ENCODE measurements at places on chromosomes 5 and 9.
A peak's percentile ranks its signal among the peaks of the same experiment; 100 is the strongest.

- no peak overlapping the region for H3K27ac ChIP-seq
- no peak overlapping the region for H3K4me3 ChIP-seq
- no peak for DNase-seq
- no peaks in the 10 kb centered on the region for H3K27me3 ChIP-seq
- no peaks in the 10 kb centered on the region for H3K36me3 ChIP-seq
Observed at GRCh38 chr5:110203661-110204060, 513.9 kb downstream of the MAN2A1 start.

DNA sequence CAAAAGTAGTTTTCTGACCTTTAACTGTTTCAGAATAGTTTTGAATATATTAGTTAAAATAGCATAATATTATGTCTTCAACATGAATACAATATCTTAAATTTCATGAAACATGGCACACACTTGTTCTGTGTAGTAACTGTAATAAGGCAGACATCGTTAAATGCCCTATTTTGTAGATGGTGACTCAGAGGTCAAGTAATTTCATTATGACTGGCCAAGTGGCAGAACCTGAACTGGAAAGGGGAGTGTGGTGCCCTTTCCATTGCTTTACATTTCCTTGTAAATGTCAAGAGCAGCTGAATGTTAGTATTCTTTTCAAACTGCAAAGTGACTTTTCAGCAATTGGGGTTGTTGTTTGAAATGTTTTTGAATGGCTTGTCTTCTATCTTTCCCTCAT is 201.2 kb upstream of the CDKN2B start:
- H3K4me1 ChIP-seq, result no peaks in the 10 kb centered on the region
- no peaks in the 10 kb centered on the region for H3K36me3 ChIP-seq
- no peaks in the 10 kb centered on the region for H3K27me3 ChIP-seq
- H3K4me3 ChIP-seq, result no peak overlapping the region
- H3K27ac ChIP-seq, result no peak overlapping the region

DNA sequence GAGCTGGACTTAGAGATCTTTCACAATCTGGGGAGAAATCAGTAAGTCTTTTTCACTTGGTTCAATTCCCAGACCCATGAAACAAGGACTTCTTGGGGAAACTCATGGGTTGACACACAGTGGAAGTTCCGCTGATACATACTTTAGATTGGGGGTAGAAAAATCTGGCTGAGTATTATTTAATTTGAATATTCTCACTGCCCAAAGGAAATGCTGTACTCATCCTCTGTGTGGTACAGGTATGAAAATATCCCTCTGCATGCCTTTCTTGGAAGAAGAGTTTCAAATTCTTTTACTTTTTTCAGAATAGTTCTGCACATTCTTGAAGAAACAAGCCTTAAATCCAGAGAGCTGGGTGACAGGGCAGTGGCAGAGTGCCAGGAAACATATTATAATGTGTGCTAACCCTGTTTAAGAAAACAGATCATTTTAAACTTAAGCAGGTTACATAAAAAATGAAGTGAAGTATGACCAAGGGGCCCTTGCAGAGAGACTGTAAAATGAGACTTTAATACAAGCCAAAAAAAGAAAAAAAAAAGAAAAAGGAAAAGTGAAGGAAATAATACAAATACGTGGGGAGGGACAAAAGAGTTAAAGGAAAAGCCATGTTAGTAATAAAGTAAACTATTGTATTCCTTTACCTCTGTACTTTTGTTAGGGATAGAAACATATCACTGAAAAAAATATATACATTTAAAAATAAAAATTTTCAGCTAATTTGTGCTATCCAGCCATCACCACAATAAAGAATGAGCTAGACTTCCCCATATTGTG is 173.4 kb upstream of the NR3C1 start:
- DNase-seq, result no peak
- no peak overlapping the region for H3K4me3 ChIP-seq
- no peaks in the 10 kb centered on the region for H3K36me3 ChIP-seq

DNA sequence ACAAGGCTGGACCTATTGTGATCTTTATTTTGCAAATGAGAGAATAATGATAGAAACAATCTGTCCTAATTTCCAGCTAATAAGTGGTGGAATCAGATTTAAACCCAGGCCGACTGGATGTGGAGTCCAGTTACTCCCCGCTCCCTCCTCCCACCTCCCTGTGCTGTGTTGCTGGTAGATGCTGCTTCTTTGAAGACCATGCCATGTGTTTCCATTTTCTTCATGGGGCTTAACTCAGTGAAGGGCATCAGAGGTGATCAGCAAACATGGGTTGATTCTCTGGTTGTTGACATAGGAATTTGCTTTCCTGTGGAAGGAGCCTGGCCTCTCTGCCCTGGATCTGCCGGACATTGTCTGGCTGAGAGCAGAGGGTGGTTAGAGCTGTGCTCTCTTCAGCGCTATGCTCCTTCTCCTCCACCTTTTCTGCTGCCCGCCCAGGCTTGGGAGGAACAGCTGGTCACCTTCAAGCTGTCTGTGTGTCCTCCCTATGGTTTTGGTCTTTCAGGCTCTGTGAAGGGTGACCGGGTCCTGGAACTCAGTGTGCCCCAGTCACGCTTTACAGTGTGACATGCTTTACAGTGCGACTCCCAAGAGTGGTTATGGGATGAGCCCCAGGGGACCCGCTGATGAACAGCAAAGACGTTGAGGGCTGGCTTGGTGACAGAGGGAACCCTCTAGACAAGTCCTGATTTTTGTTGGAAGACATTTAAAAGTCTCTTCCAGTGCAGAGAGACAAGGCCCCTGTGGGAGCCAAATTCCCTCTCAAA is 68.4 kb upstream of the RPS23 start:
- no peaks in the 10 kb centered on the region for H3K36me3 ChIP-seq
- H3K27ac ChIP-seq, result no peak overlapping the region
- DNase-seq, result no peak
- no peak overlapping the region for H3K4me3 ChIP-seq
- H3K4me1 ChIP-seq, result no peaks in the 10 kb centered on the region

GRCh38 chr5:146540414-146540813 is 24.4 kb upstream of the GPR151 start:
- H3K4me1 ChIP-seq, result peaks cover 3% of the 10 kb centered on the region
- no peaks in the 10 kb centered on the region for H3K27me3 ChIP-seq
- no peak overlapping the region for H3K4me3 ChIP-seq
- no peak overlapping the region for H3K27ac ChIP-seq
- H3K36me3 ChIP-seq, result no peaks in the 10 kb centered on the region

DNA sequence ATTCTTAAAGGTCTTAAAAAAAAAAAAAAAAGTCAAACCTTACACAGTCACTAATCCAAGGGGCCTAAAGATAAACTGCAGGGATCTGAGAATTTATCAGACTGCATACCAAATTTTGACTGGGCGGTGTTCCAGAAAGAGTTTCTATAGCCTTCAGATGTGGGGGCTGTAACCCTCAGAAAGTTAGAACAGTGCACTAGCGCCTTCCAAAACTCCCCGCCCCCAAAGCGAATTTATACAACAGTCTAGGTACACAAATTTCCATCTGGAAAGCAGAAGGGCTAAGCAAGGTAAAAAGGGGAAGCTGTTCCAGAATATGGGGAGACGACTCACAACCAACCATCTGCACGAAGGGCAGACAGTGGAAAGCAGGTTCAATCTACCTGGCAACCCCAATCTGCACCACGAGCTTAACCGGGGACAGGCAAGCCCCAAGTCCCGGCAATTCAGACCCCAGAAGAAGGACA is 813 bp downstream of the ERMP1 start:
- H3K4me3 ChIP-seq, result peak overlapping the region; percentile 78
- no peak overlapping the region for H3K27ac ChIP-seq
- H3K36me3 ChIP-seq, result no peaks in the 10 kb centered on the region
- no peaks in the 10 kb centered on the region for H3K27me3 ChIP-seq
- H3K4me1 ChIP-seq, result peaks cover 9% of the 10 kb centered on the region

- H3K4me1 ChIP-seq, result peaks cover 3% of the 10 kb centered on the region
- H3K4me3 ChIP-seq, result no peak overlapping the region
- no peaks in the 10 kb centered on the region for H3K27me3 ChIP-seq
Observed at GRCh38 chr9:311841-312240, 97.2 kb downstream of the DOCK8 start.

- H3K4me1 ChIP-seq, result no peaks in the 10 kb centered on the region
- no peak overlapping the region for H3K4me3 ChIP-seq
- H3K36me3 ChIP-seq, result no peaks in the 10 kb centered on the region
- H3K27me3 ChIP-seq, result no peaks in the 10 kb centered on the region
- no peak overlapping the region for H3K27ac ChIP-seq
Observed at GRCh38 chr5:122263352-122264030, 48.5 kb upstream of the SNCAIP start.

GRCh38 chr5:139385061-139386049 is 2.3 kb upstream of the SLC23A1 start:
- H3K36me3 ChIP-seq, result no peaks in the 10 kb centered on the region
- DNase-seq, result no peak
- no peaks in the 10 kb centered on the region for H3K27me3 ChIP-seq
- no peak overlapping the region for H3K27ac ChIP-seq

- H3K27me3 ChIP-seq, result no peaks in the 10 kb centered on the region
- H3K4me3 ChIP-seq, result no peak overlapping the region
- H3K36me3 ChIP-seq, result no peaks in the 10 kb centered on the region
- H3K27ac ChIP-seq, result no peak overlapping the region
- H3K4me1 ChIP-seq, result no peaks in the 10 kb centered on the region
Observed at GRCh38 chr9:134925011-134925511, 7.3 kb upstream of the FCN1 start.

GRCh38 chr5:122177161-122177560 is 47.8 kb downstream of the ZNF474 start:
- H3K27me3 ChIP-seq, result no peaks in the 10 kb centered on the region
- no peak overlapping the region for H3K27ac ChIP-seq
- DNase-seq, result no peak

- H3K36me3 ChIP-seq, result no peaks in the 10 kb centered on the region
- no peak overlapping the region for H3K27ac ChIP-seq
- no peaks in the 10 kb centered on the region for H3K27me3 ChIP-seq
- no peaks in the 10 kb centered on the region for H3K4me1 ChIP-seq
Observed at GRCh38 chr5:6547498-6547897, 85.3 kb downstream of the NSUN2 start.

DNA sequence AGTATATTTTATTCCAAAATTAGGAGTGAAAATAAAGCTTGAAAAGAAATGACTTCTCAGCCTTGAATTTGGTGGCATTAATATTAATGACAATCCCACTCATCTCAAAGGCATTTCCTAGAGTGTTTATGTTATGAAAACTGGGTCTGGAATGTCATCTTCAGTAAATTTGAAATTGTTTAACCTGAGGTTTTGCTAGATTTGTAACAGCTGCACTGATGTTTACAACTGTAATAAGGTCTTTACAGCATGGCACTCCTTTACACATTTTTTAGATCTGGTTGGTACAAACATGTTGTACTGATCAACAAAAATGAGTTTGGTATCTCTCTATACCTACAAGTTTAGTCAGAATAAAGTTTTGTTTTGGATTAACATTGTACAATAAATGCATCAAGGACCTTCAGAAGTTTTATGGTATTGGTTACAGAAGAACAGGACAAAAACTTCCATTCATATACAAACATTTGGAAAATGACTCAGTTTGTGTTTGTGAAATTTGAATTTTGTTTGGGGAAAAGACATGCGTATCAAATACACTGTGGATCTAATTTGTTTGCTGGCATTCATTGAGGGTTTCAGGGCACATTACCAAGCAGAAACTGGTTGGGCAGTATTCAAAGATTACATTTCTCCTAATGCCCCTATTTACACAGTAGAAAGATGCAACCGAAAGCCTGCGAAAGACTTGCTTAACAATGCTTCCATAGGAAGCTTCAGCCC is 11.6 kb downstream of the FANCC start:
- no peak overlapping the region for H3K27ac ChIP-seq
- no peak for DNase-seq
- H3K36me3 ChIP-seq, result no peaks in the 10 kb centered on the region

GRCh38 chr9:131579789-131580211 is 34.5 kb downstream of the PRRT1B start:
- no peak overlapping the region for H3K27ac ChIP-seq
- H3K36me3 ChIP-seq, result peaks cover 2% of the 10 kb centered on the region
- DNase-seq, result no peak

DNA sequence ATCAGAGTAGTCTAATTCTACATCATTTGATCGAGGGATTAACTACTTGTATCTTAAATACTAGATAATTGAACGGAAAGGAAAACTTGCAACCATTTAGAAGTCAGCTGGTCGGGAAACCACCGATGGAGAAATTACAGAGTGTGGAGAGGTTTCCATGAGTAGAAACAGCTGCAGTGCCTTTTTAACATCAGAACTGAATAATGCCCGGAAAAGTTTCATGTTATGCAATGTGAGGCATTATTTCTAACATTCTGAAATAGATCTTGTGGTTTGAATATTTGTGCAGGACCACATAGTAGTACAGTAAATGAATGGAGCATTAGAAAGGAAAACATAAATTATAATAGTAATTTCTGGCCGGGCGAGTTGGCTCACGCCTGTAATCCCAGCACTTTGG is 88.1 kb upstream of the RNF180 start:
- no peak overlapping the region for H3K27ac ChIP-seq
- H3K27me3 ChIP-seq, result no peaks in the 10 kb centered on the region

GRCh38 chr5:107359916-107360234 is 310.9 kb downstream of the EFNA5 start:
- no peaks in the 10 kb centered on the region for H3K27me3 ChIP-seq
- H3K27ac ChIP-seq, result no peak overlapping the region
- H3K36me3 ChIP-seq, result no peaks in the 10 kb centered on the region
- no peaks in the 10 kb centered on the region for H3K4me1 ChIP-seq
- no peak for DNase-seq
- H3K4me3 ChIP-seq, result no peak overlapping the region

DNA sequence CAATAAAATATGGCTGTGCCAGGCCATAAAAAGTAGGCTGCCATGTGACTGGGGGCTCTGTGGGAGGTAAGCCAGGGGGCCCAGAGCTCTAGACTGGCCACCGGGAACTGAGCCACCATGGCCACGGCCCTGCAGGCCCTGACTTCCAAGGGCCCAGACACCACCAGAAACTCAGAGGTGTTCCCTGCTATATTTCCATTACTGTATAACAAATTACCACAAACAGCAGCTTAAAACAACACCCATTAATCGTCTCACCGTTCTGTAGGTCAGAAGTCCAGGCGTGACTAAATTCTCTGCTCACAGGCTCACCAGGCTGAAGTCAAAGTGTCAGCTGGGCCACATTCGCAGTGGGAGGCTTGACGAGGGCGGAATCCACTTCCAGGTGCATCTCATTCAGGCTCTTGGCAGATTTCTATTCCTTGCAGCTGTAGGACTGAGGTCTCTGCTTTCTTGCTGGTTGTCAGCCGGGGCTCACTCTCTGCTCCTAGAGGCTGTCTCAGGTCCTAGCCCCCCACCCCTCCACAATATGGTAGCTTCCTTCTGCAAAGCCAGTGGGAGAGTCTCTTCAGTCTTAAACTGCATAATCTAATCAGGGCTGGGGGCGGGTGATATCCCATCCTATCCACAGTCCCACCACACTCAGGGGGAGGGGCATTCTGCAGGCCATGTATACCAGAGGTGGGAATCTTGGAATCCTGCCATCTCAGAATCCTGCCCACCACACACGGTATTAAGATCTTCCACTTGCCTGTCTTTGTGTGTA is 125.4 kb downstream of the C5orf15 start:
- H3K27me3 ChIP-seq, result no peaks in the 10 kb centered on the region
- no peaks in the 10 kb centered on the region for H3K4me1 ChIP-seq
- H3K4me3 ChIP-seq, result no peak overlapping the region
- H3K27ac ChIP-seq, result no peak overlapping the region
- H3K36me3 ChIP-seq, result no peaks in the 10 kb centered on the region

- 0 out of 2 replicates have a peak overlapping the region, but pooled peaks have one; percentile 42 for H3K27ac ChIP-seq
- H3K36me3 ChIP-seq, result no peaks in the 10 kb centered on the region
- peak overlapping the region; percentile 65 for H3K4me3 ChIP-seq
- H3K4me1 ChIP-seq, result no peaks in the 10 kb centered on the region
- H3K27me3 ChIP-seq, result no peaks in the 10 kb centered on the region
- DNase-seq, result no peak
Observed at GRCh38 chr5:65721050-65721719, 724 bp downstream of the SGTB start.

Measured in H1 (cell line).